ENCODE measurements at places on chromosomes 12 and 14.

DNA sequence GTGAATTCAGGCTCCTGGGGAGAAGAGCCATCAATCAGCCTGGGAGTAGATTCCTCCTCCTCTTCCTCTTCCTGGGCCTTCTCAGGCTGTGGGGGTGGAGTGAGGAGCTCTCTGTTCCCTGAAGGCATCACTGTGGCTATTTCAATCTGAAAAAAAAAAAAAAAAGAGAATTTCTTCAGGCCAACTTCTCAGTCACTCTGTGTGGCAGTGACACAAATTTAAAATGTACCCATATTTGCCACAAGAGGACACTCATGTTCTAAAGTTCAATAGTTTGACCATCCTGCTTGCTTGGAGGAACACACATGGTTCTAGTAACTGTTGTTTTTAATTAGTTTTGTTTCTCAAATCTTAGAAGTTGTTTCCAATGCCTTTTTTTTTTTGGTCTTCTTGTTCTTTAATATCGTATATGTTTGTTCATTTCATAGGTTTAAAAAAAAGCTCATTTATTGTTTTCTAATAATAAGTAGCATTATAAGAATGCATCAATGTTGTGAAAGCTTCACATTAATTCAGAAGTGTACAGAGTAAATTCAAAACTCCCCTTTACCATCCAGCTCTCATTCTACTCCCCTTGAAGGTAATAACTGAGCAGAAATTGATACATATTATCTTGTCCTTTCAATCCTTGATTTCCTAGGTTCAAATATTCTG lies 23.3 kb upstream of the CCER1 start:
- peak; percentile 83 for DNase-seq

GRCh38 chr14:61567838-61568571 lies 127.3 kb upstream of the HIF1A start:
- DNase-seq, result no peak

- no peak for DNase-seq
Observed at GRCh38 chr12:132366341-132366861, 37.0 kb upstream of the GALNT9 start.

DNA sequence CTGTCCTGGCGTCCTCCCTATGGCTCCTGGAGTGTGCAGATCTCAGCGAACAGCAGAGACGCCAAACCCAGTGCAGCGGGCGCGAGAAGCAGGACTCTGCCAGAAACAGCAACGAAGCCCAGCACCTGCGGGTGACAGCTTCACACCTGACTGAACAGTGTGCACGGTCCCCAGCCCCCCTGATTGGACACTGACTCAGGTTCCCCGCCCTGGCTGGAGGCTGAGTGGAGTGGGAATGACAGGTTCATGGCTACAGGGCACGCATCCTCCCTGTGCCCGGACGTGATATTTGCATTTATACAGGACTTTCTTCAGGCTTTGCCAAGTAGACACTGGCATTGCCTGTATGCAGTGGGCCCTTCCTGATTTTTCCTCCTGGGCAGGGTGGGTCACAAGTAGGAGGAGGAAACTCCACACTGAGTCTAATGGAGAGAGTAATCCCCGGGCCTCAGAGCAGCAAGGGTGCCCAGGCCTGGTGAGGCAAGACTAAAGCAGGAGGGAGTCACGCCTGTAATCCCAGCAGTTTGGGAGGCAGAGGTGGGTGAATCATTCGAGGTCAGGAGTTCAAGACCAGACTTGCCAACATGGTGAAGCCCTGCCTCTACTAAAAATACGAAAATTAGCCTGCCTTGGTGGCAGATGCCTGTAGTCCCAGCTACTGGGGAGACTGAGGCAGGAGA lies 71.6 kb downstream of the ASCL4 start:
- no peak for DNase-seq

Measured in fibroblast of skin of right quadriceps (primary cell).